ENCODE measurements at places on chromosomes 1 and 21. TPM values are rescaled to one million over a fixed set of nuclear protein-coding genes. Genes with fewer than 3 reads are reported as not detected.
A peak's percentile ranks its signal among the peaks of the same experiment; 100 is the strongest.

DNA sequence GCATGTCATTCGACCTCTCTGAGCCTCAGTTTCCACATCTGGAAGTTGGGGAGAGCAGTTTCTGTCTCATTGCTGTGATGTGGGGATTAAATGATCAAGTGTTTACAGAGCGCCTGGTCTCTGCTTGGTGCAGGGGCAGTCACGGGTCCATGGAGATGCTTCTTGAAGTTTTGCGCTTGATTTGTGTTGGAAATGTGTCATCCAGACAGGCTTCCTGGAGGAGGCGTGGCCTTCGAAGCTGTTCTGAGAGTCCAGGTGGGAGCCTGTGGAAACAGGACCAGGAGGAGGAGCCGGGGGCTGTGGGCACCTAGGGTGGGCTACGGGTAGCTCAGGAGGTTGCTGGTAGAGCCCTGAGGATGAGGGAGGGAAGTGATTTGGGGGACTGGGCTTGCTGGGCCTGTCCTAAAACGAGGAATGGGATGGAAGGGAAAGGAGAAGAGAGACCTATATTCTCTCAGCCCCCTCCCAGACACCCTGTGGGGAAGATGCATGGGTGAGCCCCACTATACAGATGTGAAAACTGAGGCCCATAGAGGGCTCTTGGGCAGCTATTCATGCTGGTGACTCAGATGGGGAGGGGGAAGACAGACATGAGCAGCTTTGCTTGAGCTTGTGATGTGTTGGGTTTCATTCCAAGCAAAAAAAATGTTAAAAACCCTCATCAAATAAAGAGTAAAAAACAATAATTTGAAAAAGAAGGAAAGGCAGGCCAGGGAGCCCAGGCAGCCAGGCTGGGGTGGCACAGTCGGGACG is 107.2 kb upstream of the WNT4 start:
- H3K27ac ChIP-seq = no peak overlapping the region
- no peaks in the 10 kb centered on the region for H3K36me3 ChIP-seq
- H3K4me1 ChIP-seq = peaks cover 21% of the 10 kb centered on the region
- no peak for DNase-seq

- DNase-seq = no peak
- no peaks in the 10 kb centered on the region for H3K4me1 ChIP-seq
- no peaks in the 10 kb centered on the region for H3K36me3 ChIP-seq
- no peak overlapping the region for H3K27ac ChIP-seq
- H3K27me3 ChIP-seq = no peaks in the 10 kb centered on the region
Measured at GRCh38 chr1:228721407-228721806, 13.9 kb upstream of the RHOU start.

GRCh38 chr1:27097484-27097917 is 57.4 kb downstream of the SLC9A1 start:
- no peak overlapping the region for H3K27ac ChIP-seq
- no peaks in the 10 kb centered on the region for H3K27me3 ChIP-seq
- no peak overlapping the region for H3K4me3 ChIP-seq
- H3K36me3 ChIP-seq = no peaks in the 10 kb centered on the region

DNA sequence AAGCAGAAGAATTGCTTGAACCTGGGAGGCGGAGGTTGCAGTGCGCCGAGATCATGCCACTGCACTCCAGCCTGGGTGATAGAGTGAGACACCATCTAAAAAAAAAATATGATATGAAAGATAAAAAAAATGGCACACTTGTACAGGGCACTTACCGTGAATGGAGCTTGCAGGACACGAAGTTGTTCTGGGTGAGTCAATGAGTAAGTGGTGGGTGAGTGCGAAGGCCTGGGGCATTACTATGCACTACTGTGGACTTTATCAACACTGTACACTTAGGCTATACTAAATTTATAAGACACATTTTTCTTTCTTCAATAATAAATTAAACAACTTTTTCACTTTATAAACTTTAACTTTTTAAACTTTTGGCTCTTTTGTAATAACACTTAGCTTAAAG is 37.0 kb downstream of the TNFRSF8 start:
- H3K4me3 ChIP-seq = no peak overlapping the region
- H3K4me1 ChIP-seq = no peaks in the 10 kb centered on the region
- DNase-seq = no peak
- no peak overlapping the region for H3K27ac ChIP-seq
- peaks cover 7% of the 10 kb centered on the region for H3K27me3 ChIP-seq

GRCh38 chr21:41655259-41655658 is 111.6 kb downstream of the RIPK4 start:
- H3K27me3 ChIP-seq = no peaks in the 10 kb centered on the region
- no peaks in the 10 kb centered on the region for H3K4me1 ChIP-seq
- DNase-seq = no peak
- no peaks in the 10 kb centered on the region for H3K36me3 ChIP-seq

- no peak overlapping the region for H3K4me3 ChIP-seq
- no peaks in the 10 kb centered on the region for H3K4me1 ChIP-seq
- H3K27ac ChIP-seq = no peak overlapping the region
- peaks cover 19% of the 10 kb centered on the region for H3K36me3 ChIP-seq
Measured at GRCh38 chr1:228490120-228491078, 3.2 kb downstream of the RNF187 start.

DNA sequence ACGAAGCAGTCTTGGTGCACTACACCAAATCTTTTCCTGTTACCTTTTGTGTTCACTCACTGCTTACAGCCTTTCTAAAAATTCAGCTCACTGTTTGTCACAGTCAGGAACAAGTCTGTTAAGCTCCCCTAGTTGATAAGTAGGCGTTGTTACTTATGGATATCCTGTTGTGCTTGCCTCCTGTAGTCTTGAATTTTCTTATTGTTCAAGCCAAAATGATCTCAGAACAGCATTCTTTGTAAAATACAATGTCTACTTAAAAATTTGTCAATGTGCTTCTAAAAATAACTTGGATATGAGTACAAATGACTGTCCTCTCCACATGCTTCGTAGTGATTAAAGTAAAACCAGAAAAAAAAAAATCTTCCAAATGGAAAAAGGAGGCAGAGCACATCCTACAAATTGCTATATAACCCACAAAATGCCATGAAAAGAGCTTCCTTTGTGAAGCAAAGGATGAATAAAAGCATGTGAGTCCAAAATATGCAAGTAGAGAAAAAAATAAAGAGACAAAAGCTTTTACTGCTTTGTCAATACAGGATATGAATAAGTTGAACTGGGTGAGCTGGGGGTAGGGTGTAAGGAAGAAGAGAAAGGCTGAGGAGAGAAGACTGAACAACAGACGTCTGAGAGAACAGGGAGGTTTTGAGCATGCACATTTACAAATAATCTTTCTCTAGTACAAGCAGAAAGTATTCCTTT is 228.9 kb upstream of the ADGRL4 start:
- no peaks in the 10 kb centered on the region for H3K27me3 ChIP-seq
- peak overlapping the region; percentile 52 for H3K27ac ChIP-seq
- DNase-seq = no peak
- no peak overlapping the region for H3K4me3 ChIP-seq
- H3K36me3 ChIP-seq = no peaks in the 10 kb centered on the region

DNA sequence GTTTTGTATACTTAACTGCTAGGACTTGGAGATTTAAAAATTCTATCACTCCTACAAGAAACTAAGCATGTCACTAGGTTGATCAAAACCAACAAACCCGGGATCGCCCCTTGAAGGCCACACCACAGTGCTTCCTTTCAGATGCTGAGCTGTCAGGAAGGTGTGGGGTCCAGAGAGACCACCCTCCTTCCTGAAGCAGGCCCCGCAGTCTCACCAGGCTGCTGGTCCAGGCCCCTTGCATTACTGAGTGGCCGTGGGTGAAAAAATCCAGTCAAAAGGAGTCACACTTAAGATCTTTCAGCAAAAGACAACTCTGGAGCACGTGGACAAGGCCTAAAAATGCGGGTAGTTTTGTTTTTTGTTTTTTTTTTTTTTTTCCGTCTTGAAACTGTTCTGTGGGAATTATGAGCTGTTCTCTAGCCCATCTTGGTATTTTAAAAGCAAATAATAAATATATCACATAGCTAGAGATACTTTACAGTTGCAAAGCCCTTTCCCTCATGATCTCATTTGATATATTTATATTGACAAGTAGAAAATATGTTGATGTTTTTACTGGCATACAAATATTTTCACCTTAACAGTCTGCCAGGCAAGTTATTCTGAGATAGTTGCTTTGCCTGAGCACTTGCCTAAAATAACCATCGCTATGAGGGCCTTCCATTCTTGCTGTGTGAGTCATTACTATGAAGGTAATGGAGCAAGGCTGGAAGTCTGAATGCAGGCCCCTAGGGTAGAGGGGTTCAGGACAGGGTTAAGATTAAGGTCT is 73.1 kb upstream of the EDEM3 start:
- peaks cover 2% of the 10 kb centered on the region for H3K4me1 ChIP-seq
- DNase-seq = no peak
- no peak overlapping the region for H3K4me3 ChIP-seq
- peak overlapping the region; percentile 72 for H3K27ac ChIP-seq

DNA sequence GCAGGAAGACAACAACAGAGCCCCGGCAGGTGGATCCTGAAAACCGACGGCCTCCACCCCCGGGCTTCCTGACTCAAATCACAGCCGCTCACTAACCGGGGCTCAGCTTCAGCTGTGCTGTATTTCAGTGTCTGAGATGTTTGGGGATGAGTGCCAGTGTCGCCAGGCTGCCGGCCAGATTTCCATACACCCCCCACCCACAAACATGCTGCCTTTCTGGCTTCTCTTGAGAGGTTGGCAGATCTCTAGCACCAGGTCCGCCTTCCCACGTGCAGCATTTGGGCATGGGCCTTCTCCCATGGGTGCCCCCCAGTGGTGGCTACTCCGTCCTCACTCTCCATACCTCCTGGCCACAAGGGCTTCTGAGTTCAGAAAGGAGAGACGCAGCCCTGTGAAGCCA is 34.8 kb downstream of the KCNAB2 start:
- peak; percentile 70 for DNase-seq
- H3K4me1 ChIP-seq = no peaks in the 10 kb centered on the region
- no peak overlapping the region for H3K27ac ChIP-seq
- no peaks in the 10 kb centered on the region for H3K27me3 ChIP-seq

GRCh38 chr1:24052220-24052619 is 59.7 kb downstream of the MYOM3 start:
- H3K4me3 ChIP-seq = no peak overlapping the region
- DNase-seq = no peak
- H3K27me3 ChIP-seq = no peaks in the 10 kb centered on the region
- H3K4me1 ChIP-seq = peaks cover under 1% of the 10 kb centered on the region
- H3K36me3 ChIP-seq = no peaks in the 10 kb centered on the region

DNA sequence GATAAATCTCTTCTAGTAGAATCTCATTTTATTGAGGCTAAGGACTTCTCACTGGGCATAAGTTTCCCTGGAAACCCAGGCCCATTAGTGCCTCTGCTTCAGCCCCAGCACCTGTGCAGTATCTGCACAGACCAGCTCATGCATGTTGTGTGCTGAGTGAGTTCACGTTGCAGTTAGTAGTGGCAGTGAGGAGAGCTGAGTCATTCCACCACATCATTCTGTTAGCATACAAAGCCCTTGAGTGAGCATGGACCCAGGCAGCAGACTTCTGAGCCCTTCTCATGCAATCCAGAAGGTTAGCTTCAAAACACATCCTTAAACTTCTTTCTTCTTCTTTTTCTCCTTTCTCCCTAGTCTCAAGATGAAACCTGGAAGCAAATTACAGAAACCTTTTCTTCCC is 45.8 kb upstream of the NTPCR start:
- no peaks in the 10 kb centered on the region for H3K4me1 ChIP-seq
- H3K27me3 ChIP-seq = no peaks in the 10 kb centered on the region
- no peak overlapping the region for H3K4me3 ChIP-seq
- H3K27ac ChIP-seq = no peak overlapping the region

Gene BCL2L15
- 0.05 TPM for polyA plus RNA-seq

Gene URB2
- polyA plus RNA-seq = 8.2 TPM

Gene NCMAP
- polyA plus RNA-seq = not detected

Gene FCRLB
- polyA plus RNA-seq = 2.0 TPM

Gene ZNF695
- polyA plus RNA-seq = 3.0 TPM
